ENCODE measurements at places on chromosomes 2 and 18.

DNA sequence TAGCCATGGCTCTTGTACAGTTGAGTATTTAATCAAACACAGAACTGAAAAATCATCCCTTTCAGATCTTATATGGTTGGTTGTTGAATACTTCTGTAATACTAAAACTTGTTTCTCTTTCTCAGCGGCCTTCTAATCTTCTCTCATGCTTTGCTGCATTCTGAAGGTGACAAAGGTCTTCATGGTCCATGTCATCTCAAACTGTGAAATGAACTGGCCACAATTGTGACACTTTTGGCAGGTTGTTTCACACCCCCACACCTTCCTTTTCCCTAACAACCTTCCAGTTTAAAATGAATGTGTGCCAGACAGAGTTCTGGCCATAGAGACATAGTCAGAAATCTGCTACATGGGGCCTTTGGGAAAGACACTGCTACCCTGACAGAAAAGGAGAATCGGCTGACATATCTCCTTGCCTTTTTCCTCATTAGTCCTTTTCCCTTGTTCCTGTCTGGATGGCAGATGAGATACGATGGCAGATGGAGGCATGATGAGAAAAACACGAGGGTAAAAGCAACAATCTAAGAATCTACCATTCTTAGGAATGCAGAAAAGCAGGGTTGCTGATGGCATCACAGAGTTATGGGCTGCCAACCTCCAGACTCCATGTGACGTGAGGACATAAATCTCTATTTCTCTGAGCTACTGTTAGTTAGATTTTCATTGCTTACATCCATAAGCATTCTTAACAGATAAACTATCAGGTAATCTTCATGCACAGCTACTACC lies 106.5 kb downstream of the PIGN start:
- no peak for DNase-seq

DNA sequence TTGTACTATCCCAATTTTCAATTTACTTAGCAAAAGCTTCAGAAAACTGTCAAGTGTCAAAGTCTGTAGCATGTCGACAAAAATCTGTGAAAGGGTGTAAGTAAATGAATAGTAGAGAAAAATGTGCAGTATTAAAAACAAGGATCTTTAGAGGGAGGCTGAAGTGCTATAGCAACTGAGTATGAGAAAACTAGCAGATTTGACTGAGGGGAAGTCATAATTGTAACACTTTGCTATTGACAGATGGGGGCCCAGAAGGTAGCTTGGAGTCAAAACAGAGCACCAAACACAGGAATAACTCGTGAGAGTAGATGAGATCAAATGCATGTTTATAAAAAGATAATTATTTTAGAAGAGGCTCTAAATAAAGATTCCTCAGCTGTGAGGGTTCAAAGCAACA lies 657.7 kb downstream of the TMEM182 start:
- DNase-seq: no peak

DNA sequence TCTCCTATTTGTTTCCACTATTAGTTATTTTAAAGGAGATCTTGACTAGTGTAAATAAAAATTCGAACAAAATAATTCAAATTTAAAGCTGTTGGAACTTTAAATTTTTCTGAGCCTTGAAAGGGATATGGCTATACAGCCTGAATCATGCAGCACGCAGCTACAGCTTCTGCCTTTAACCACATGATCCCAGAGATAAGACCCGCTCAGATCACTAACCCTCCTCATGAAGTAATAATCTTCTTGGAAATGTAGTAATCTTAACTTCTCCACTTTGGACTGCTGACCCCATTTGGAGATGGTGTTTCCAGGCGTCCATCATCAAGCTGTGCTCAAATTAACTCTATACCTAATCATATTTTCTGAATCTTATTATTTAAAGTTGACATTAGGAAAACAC lies 336.6 kb downstream of the DSC3 start:
- DNase-seq: peak; percentile 22

DNA sequence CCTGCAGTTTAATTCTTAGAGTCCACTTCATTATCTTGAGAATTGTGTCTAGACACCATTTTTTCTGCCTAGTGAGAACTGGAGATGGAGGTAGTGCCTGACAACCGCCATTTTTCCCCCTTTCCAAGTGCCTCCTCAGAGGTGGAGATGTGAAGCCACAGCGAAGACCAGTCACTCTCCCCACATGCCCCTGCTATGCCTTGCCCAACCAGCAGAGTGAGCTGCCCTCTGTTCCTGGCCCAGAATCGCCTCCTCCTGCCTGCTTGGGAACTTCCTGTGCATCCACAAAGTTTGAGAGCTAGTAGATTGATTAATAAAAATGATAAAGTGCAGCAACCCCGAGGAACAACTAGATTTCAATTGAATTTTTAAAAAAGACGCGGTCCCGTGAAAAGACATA lies 123.3 kb downstream of the CLIP4 start:
- peak; percentile 53 for DNase-seq

- no peak for DNase-seq
Observed at GRCh38 chr2:118657466-118657865, 190.0 kb downstream of the EN1 start.

DNA sequence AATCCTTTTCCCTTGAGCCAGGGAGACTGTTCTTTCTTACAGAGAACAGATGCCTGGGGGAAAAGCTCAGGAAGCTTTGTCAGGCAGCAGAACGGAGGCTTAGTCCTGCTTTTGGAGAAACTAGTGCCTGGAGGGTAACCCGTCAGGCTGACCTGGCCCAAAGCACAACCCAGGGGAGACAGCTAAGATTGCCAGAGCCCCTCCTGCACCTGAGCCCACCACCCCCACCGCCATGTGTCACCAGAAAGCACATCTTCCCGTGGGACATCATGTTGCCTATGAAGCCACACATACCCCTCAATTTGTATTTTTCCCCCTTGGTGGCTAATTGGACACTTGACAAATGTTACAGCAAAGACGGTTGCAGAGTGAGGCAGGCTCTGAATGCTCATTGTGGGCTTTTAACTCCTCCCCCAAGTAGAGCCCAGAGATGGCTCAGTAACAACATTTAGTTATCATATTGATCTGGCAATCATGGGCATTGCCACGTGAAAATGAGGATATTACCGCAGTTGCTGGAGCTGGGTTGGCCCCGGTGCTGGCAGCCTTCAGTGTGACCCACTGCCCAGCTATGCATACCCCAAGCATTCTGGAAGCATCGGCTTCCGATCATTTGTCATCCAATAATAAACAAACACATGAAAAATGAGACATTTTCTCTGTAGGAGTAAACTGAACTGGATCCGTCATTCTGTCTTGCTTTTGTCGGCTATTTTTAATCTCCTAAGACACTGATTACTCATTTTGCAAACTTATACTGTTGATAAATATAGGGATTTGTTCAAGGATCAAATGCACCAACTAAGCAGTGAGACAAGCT lies 229.5 kb downstream of the ATAD2B start:
- no peak for DNase-seq

DNA sequence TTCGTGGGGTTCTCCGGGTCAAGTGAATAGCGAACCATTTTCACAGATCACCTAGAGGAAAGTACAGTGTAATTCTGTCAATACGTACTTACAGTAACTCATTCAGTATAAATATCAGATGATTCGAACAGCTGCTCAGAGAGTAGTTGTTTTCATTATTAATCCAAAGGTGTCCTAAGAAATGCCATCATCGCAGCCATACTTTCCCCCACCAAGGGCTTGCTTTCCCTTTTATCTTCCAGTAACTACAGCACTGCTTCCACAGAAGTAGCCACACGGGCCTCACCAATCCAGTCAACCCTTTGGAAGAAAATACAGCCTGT lies 4.5 kb upstream of the C18orf32 start:
- DNase-seq: no peak

DNA sequence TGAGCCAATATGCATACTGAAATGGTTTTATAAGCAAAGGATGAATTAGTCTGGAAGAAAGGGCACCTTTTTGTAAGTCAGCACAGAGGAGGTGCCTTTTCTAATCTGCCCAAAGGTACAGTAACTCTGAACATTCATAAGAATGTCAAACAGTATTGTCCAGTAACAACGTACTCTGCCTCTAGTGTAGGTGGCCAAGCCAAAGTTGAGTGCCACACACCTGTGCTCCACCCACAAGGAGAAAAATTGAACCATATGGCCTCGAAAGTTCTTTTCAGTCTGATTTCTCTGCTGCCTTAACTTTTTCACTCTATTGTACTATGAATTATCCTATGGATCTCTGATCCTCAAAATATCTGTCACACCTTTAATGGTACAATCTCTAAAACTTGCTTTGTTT lies 86.8 kb downstream of the CERKL start:
- DNase-seq: no peak

- DNase-seq: no peak
Observed at GRCh38 chr2:25234738-25235137, 66.4 kb upstream of the POMC start.

DNA sequence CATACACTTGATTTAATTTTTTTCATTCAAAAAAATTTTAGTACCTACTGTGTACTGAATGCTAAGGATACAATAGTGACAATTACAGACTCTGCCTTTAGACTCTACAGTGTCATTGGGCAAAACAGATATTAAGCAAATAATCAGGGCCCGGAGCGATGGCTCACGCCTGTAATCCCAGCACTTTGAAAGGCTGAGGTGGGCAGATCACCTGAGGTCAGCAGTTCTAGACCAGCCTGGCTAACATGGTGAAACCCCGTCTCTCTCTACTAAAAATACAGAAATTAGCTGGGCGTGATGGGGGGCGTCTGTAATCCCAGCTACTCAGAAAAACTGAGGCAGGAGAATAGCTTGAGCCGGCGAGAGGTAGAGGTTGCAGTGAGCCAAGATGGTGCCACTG lies 1.4 kb downstream of the UBXN2A start:
- no peak for DNase-seq

GRCh38 chr18:25153426-25153825 lies 198.5 kb downstream of the ZNF521 start:
- DNase-seq: no peak

DNA sequence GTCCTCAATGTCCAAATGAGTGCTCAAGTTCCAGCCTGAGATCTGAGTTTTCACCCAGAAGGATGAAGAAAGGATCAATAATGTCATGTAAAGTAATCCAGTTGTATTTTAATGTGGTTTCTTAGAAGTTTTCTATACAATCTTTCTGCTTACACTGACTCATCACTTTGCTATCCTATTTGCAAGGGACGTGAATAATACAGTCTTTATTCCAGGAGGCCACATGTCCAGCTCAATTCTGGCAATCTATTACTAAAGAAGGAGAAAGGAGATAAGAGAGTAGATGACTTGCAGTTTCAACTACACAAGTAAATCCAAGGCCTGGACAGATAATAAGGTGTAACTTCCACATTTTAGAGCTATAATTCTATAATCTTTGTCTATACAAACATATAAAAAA lies 601.1 kb upstream of the SETBP1 start:
- DNase-seq: peak; percentile 78

- peak; percentile 58 for DNase-seq
Observed at GRCh38 chr2:5915881-5916310, 223.7 kb downstream of the SOX11 start.

DNA sequence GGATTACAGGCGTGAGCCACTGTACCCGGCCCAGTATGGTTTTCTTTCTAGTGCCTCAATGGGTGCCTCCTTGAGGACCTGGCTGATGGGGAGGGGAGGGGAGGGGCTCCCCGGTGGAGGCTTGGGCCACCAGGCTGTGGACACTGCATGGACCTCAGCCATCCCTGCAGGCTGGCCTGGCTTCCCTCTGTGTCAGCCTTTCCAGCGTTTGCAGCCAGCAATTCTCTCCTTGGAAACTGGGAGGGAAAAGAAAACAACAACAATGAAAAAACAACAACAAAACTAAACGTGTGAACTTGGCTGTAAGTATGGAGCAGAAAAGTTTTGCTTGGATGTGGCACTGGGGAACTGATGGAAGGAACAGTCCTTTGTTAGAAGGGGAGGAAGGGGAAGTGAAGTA lies 159.3 kb downstream of the GLI2 start:
- no peak for DNase-seq

DNA sequence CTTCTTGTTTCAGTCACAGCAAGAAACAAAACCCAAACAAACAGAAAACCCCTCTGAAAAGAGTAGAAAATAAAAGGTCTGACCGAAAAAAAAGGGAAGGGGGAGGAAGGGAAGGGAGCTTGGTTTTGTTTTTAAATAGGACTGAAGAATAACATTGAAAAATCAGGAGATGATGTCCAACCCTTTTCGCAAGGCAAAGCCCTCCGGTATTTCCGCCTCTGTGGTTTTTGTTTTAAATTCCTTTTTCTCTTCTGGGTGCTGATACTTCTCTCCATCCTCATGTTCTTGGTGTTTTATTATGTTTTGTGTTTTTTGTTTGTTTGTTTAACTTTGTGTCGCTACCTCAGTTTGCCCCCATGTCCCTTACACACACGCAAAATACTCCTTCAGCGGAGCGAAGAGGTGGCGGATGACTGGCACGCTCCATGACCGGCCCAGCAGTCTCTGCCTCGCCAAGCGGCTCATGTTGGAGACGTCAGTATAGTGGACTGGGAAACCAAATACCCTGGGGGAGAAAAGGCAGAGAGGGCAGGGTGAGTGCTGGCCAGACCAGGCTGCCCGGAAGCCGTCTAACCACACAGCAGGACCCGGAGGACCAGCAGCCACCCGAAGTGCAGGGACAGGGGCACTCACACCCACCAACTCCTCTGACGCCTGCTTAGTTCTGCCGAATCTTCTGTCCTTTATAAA lies 65.7 kb upstream of the POMC start:
- no peak for DNase-seq

DNA sequence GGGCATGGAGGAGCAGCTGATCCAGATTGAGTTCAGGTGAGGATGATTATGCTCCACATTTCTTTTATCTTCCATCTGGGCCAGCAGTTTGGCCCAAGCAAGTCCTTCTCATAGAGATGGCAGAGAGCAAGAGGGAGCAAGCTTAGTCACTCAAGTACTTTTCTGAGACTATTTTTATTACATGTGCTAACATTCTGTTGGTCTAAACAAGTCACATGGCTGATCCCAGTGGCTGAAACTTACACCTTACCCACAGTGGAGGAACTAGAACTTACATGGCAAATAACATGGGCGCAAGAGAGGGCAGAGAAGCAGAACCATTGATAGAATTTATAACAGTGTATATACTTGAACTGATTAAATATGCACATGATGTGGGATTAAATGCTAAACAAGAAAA lies 105.7 kb downstream of the KYNU start:
- no peak for DNase-seq

GRCh38 chr2:84875213-84875560 lies 5.7 kb downstream of the TRABD2A start:
- no peak for DNase-seq

- no peak for DNase-seq
Observed at GRCh38 chr2:174654419-174654941, 56.9 kb upstream of the WIPF1 start.

DNA sequence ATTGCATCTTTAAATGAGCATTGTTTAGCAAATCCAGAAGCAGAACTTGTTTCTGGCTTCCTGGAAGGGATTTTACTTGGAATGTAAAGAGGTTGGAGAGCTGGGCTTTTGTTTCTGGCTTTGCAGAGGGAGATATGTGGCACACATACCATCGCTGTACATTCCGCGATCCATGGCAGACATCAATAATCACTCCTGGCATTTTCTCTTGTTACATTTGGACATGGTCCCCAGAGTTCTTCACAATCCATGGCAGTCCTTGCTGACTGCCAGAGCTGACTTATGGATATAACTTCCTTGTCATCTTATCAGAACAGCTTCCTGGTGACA lies 445.6 kb upstream of the SPRED2 start:
- no peak for DNase-seq

Data from hematopoietic multipotent progenitor cell treated with erythropoietin and hydrocortisone succinate and interleukin-3 and kit ligand, for 4 days (in vitro differentiated cells).